ENCODE measurements at places on chromosomes 11 and 22.

DNA sequence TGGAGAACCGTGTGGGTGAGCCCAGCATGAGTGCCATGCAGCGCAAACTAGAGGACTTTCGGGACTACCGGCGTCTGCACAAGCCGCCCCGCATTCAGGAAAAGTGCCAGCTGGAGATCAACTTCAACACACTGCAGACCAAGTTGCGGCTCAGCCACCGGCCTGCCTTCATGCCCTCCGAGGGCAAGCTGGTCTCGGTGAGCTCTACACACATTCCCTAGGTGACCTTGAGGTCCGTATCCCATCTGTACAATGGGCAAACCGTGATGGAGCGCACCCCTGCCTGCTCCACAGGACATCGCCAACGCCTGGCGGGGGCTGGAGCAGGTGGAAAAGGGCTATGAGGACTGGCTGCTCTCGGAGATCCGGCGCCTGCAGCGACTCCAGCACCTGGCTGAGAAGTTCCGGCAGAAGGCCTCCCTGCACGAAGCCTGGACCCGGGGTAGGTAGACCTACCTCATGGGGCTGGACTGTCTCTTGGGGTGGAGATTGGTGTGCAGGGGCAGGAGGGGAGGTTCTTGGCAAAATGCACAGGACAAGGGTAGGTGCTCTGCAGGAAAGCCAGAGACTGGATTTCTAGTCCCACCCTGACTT lies 10.6 kb downstream of the CTSF start:
- DNase-seq = no peak

DNA sequence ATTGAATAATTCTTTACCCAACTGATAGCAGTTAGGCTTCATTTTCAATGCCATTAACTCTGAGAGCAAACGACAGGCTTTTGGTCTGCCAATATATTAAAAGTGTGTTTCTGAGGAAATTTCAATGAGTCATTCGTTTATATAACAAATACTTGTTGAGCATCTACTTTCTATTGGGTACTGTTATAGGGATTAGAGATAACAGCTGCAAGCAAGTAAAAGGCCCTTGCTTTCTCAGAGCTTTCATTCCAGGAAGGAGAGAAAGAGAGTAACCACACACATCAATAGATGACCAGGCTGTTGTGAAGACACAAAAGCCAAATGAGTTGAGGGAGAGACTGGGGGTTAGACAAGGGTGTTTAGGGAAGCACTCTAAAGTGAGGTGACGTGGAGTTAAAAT lies 35.7 kb downstream of the CD44 start:
- DNase-seq = peak; percentile 35

DNA sequence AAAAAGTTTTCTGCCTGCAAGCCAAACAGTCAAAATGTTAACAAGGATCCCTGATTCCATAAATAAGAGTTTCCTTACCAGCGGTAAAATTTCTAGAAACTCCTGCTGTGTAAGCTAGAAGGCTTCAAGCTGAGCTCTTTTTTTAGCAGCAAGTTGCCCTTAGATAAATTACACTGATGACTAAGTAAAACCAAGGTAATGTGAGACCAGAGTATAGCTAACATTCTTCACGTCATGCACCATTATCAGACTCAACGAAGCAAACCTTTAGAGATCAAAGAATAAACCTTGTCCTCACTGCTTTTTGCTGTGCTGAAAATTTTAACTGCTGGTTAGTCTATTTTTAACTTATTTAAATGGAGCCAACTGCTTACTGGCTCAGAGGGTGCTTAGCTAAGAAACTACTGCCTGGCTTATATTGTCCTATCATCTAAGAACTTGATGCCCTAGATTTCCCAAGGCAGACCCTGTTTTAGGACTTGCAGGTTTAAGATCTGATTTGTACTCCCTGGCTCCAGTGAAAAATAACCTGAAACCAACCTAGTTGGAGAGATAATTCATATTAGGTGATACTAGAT lies 900.7 kb downstream of the JRKL start:
- DNase-seq = no peak

DNA sequence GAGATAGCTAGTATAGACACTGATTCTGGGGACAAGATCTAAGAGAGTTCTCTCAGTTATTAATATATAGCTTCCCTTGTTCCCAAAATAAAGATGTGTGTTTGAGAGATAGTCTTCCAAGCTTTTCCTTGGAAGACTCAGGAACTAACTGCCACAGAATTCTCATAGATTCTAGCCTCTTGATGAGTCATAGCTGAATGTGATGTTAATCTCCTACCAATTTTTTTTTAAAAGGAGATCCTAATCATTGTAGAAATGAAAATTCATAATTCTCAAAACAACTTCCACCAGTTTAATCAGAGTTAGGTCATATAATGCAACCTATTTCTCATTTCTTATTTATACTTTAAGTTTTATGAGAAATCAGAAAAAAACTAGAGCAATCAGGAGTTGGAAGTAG lies 148.8 kb downstream of the JRKL start:
- DNase-seq = no peak

DNA sequence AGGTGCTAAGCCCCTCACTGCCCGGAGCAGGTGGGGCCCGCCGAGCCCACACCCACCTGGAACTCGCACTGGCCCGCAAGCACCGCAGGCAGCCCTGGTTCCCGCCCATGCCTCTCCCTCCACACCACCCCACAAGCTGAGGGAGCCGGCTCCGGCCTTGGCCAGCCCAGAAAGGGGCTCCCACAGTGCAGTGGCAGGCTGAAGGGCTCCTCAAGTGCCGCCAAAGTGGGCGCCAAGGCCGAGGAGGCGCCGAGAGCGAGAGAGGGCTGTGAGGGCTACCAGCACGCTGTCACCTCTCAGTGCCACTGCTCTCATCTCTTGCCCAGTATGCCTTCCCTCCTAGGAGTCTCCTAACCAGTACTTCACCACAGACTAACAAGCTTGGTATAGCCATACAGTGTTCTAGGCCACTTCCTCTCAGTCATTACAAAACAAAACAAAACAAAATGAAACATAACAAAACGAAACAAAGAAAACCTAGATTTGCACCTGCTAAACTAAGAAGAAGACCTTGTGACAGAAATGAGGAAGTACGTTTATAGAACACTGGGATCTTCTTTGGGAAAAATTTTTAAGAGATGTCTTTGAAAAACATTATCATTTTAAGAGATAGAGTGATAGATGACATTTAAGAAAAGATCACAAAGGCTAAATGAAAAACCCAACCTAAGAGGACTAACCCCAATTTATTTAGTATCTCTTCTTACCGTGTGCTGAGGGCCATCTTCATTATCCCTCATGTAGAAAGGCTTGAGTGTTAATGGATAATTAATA lies 47.7 kb upstream of the GAB2 start:
- DNase-seq = no peak

- DNase-seq = peak; percentile 86
Observed at GRCh38 chr11:35082321-35083180, 56.4 kb upstream of the CD44 start.

DNA sequence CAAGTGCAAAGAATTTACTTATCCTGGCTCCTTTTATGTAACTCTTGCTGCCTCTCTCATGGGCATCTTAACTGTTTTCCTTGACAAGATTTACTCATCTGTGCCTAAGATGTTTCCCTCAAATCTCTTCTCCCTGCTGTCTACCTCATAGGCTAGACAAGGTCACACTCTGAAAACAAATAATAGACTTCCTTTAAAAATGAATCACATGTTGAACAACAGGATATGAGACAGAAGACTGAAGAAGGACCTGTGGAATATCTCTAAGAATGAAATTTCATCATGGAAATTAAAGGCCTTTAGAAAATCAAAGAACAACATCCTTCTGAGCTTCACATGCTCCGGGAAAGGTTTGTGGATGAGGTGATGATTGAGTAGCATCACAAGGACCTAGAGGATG lies 6.0 kb upstream of the SCGB2A2 start:
- no peak for DNase-seq

DNA sequence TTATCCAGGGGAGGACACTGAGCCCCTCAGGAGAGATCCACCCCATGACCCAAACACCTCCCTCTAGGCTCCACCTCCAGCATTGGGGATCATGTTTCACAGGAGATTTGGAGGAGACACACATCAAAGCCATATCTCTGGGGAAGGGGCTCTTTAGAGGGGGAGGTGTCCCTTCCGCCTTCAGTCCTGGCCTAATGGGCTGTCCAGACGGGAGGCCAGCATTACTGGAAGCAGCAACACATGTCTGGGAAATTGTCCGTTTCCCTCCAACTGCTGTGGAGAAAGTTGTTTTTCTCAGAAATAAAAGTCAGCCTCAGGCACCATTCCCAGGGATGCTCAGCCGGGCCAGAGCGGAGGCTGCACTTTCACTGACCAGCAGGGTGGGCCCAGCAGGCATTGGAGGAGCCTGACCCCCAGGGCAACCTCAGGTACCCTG lies 9.5 kb downstream of the CACNA1I start:
- DNase-seq = no peak

GRCh38 chr22:39665229-39665628 lies 94.7 kb downstream of the CACNA1I start:
- DNase-seq = peak; percentile 37

GRCh38 chr11:123523539-123523938 lies 93.5 kb downstream of the GRAMD1B start:
- DNase-seq = no peak

All from hepatic stellate cell (primary cell).